Smooth muscle cell of the pulmonary artery (primary cell): ENCODE measurements at places on chromosomes 13 and 19. TPM values are rescaled to one million over a fixed set of nuclear protein-coding genes. Genes with fewer than 3 reads are reported as not detected.

RNF225 gene
- 0.13 TPM in 1 of 2 replicates, not detected in the other for total RNA-seq

CD33 gene
- total RNA-seq, result not detected in 2 replicates

MBD3L3 gene
- not detected in 2 replicates for total RNA-seq

GET3 gene
- total RNA-seq, result 61.8 and 67.5 TPM in 2 replicates

DCLK1 gene
- total RNA-seq, result 1.7 and 11.8 TPM in 2 replicates

CAMSAP3 gene
- not detected in 2 replicates for total RNA-seq
